T-helper 9 cell (primary cell): ENCODE measurements at places on chromosomes 12 and 14.
A peak's percentile ranks its signal among the peaks of the same experiment; 100 is the strongest.

DNA sequence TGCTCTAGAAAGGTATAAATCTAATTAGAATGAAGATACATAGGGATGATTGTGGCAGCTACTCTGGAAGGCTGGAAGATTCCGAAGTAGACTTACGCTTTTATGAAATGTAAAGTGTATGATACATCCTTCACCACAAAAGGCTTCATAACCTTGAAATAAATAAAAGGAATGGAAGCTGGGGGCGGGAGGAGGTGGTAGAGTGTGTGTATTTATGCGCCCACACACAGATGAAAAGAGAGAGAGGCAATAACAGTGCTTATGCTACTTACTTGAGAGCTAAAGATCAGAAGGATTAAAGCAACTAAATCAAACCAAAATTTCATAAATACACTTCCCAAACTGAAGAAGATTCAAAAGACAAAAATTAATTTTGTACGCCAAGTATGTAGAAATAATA is 30.4 kb downstream of the CBX5 start:
- DNase-seq = no peak

DNA sequence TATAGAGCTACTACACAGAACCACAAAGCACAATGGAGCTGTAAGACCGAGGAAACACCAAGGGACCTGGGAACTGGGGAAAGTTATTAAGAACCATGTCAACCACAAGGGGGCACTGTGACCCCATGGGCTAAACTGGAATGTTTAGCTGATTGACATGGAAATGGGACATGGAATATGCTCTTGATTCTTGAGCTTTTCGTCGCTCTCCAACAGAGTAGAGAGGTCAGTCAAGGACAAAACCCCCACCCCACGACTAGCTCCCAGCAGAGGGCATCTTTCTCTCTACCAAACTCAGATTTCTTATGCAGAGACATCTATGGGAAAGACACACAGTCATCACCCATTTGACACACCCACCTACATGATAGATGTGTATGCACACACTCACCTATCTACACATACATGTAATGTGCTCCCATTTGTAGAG is 10.1 kb downstream of the NDRG2 start:
- peak; percentile 87 for DNase-seq

- no peak for DNase-seq
Observed at GRCh38 chr12:54040148-54040494, 7.3 kb downstream of the HOXC5 start.

DNA sequence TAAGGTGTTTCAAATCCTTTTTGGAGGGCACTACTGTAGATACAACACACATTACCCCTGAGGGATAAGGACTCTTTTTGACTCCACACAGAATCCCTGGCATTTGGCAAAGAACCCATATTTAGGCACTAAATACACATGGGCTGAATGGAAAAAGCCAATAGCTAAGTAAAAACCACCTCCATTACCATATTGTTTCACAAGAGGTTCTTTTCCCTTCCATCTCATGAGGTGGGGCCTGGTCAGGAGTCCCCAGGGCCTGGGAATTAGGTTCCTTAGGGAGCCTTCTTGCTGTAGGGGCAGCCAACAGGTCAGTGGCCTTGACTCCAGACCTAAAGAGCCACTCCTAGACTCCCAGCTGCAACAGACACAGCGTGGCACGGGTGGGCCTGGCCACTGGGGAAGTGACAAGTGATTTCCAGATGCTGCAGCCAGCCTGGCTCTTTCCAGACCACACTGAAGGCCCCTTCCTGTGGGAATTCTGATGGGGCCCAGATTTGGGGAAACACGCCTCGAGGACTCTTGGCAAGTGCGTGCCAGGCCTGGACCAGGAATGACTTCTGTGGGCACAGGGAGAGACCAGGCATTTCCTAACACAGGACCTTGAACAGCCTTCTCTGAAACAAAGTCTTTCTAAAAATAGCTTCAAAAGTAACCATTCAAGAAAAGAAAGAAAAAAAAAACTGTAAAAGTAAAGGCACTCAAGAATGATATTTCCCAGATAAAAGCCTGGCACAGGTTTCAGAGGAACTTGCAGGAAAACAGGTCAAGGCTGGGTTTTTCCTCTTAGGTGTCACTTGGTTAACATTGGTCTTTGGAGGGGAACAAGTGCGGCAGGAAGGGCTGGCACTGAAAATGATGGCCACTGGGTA is 18.1 kb downstream of the SSH1 start:
- DNase-seq = no peak

DNA sequence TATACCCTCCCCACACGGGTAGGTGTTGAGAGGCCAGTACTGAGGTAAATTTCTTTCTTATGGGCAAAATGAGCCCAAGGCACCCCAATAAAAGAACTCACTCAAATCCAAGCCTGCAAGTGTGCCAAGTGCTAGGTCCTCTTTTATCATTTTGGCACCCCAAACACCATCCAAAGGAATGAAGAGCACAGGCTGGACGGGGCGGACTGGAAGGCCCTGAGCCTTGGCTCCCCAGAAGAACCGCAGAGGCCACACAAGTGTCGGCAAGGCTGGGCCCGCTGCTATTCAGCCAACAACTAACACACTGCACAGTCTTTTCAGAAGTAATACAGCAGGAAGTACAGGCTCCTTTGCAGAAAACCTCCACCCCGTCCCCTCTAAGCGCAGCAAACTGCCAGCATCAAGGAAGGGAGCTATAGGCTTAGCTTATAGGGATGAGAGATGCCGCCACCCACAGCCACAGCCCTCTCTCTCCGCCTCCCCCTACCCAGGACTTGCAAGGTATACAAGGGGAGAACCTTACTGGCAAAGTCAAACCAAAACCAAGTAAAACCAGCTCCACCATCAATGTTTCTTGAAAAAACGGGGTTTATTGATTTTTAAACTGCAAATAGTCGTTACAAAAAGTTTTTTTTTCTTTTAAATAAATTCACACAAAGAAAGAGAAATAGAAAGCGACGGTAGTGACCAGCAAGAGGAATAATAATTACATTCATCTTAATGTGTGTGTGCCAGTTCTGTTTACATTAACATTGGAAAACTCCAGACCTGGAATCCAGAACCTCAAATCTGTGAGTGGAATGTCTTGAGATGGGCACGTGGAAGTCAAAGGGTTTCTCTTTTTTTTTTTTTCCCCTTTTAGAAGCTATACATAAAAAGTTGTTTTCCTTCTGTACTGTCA is 5.5 kb downstream of the ZFP36L1 start:
- no peak for DNase-seq

DNA sequence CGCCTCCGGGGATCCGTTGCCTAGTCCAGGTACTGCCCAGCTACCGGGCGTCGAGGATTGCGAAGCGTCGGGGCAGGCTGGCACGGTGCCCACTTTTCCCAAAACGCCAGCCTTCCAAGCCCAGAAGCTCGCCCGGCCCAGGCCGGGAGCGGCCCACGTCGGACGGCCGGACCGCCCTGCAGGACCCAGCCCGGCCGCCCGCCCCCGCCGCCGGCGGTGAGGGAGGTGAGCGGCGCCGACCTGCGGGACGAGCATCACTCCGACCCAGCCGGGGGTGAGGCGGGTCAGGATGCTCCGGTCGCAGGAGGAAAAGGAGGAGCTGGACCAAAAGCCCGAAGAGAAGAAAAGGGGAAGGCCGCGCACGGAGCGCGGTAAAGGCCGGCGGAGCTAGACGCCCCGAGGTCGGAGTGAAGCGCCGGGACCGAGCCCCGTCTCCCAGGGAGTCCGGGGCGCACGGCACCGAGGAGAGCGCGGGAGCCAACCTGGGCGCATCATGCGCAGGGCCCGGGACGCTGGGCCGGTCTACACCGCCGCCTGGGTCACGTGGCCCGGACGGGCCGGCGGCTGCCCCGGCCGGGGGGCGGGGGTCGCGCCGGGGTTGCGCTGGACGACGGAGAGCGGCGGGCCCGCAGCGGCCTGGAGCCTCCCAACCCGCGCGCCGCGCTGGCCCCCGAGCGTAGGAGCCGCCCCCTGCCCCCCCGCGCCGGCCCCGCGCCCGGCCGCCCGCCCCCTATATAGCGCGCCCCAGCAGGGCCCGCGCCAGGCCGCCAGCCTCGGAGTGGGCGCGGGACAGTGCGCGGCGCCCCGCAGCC is at the start of gene AQP5:
Gene AQP5, plus strand, starts transcription at position 762 of the 812 bp plus-strand sequence. CDS start 146 bp downstream, outside the sequence.
- no peak for DNase-seq

DNA sequence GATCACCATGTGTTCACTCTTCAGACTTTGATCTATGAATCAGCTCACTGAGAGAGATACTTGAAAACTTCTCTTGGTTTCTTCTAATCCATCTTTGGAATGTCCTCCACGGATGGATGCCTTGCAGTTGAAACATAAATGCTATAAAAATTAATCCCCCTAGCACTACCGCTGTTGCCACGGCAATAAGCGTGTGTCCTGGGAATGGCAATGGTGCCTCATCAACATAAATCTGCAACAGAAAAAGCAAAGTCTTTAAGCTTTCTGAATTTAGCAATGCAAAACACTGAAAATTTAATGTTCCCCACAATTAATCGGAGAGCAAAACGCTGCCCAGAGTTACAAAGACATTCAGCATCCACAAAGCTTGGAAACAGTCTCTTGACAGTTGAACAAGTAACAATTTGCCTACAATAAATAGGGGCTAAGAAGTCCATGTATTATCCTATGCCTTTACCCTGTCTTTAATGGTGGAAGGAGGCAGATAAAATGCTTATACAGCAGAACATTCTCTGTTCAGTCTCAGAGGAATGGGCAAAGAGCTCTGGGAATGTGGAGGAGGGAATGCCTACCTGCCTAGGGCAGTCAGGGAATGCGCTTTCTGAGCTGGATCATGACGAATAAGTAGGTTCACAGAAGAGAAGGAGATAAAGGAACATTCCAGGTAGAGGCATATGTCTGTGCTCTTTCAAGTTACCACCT is 70.9 kb upstream of the PPP4R3A start:
- DNase-seq = no peak

- DNase-seq = no peak
Observed at GRCh38 chr14:92224358-92224954, 98.5 kb upstream of the SLC24A4 start.

GRCh38 chr12:82690006-82690405 is 3.3 kb downstream of the TMTC2 start:
- DNase-seq = no peak

- DNase-seq = no peak
Observed at GRCh38 chr14:35274805-35275204, 17.4 kb upstream of the PSMA6 start.

DNA sequence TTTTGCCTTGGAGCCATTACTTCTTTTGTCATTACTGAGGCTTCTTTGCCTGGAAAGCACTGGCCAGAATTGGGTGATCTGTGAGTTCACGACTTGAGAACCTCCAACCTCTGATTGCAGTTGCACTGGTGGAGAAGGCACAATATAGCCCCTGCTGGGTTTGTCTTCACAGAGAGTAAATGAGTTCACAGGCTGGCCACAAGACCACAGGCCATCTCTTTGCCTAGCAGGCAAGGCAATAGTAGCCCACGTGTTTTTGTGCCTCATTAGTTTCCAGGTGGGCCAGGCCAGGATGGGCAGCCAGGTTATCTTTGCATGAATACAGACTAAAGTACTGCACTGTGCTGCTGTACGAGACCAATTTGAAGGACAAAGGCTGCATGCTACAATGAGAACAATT is 468.8 kb downstream of the NRXN3 start:
- no peak for DNase-seq

DNA sequence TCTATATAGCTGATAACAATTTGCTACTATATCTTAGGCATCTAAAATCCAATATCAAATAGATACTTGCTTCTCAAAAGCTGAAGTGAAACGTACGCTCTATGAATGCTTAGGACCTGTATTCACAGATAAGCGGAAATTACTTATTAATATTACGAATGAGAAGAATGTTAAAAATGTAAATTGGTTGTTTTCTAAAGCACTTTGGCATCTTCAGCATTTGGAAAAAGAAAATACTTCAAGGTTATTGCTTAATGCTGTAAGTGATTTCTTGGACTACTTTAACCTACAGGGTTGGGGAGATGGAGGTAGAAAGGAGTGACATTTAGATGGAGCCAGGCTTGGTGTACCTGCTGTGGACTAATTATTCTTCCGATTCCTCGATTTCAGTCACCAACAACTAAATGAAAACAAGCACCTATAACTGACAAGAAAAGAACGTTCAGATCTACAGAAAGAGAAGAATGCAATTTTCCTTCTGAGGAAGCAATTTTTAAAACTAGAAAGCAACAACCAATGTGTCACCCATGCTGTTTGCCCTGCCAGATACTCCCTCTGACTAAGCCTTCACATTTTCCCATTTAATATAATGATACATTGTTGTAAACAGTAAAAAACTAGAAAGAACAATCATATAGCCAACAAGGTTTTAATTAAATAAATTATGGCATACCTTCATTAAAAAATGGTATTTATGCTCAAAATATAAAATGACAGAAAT is 49.3 kb downstream of the SLC25A21 start:
- DNase-seq = no peak

GRCh38 chr12:15794196-15794595 is 5.0 kb upstream of the EPS8 start:
- no peak for DNase-seq

DNA sequence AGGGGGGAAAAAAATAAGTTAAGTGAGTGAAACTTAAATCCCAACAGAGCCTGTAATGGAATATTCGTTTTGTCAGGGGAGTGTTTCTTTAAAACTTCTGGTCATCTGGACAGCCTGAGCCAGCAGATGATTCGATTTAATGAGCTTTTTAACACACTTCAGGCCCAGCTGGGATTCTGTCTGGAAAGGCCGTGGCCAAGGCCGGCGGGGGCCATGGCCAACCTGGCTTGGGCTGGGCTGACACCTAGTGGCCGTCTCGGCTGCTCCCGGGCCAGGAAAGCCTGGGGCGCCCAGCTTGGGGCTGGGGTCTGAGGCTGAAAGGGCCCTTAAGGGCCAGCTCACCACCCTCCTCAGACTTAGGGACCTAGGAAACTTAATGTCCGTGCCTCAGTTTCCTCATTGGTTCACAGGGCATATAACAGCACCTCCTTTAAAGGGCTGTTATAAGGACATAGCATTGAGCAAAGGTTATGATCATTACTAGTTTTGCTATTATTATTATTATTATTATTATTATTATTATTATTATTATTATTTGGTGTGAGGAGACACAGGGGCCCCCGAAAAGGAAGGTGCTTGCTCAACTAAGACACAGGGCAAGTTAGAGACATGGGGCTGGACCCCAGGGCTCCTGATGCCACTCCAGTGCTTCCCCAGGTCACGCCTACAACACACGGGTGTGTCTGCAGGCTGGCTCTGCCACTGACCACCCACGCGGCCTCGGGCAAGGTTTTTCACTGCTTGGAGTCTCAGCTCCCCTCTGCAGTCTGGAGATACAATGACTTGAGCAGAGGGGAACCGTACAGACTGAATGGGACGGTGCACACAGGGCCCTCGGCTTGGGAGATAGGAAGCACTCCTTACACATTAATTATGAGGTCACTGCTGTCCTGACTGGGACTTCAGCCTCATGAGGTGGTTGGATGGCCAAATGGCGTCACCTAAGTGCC is 84.0 kb downstream of the SYNE3 start:
- DNase-seq = no peak

- no peak for DNase-seq
Observed at GRCh38 chr14:77154421-77154820, 12.8 kb upstream of the ZDHHC22 start.

- DNase-seq = no peak
Observed at GRCh38 chr14:50319721-50320120, 7.6 kb downstream of the DMAC2L start.

GRCh38 chr12:113161415-113162016 is 12.0 kb downstream of the CFAP73 start:
- DNase-seq = no peak
